GOT3 (cell line): ENCODE measurements at places on chromosomes 11 and 22.

DNA sequence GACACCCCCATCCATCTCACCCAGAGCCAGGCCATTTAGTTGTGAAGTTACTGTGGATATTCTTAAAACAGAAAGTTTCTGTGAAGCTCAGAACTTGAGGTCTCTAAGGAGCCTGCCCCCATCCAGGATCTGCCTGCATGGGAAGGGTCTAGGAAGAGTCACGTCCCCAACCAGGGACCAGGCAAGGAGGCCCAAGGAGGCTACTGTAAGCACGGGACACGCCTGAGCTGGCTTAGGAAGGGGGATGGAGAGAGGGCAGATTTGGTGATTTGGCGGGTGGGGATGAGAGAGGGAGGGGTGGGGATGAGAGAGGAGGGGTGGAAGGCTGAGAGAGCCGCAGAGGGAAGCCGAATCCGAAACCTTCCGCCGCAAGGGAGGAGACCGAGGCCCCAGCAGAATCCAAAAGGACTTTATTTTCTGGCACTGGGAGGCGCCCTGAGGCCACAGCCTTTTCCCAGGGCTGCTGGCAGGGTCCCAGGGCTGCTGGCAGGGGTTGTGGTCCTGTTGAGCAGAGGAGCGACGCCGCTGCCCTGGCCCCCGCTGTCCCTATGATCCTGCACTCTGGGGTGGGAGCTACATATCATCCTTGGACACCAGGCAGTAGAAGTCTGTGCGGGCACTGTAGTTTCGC is 9.4 kb downstream of the SIGIRR start:
- DNase-seq = no peak

GRCh38 chr11:11701070-11701469 is 79.3 kb upstream of the GALNT18 start:
- DNase-seq = no peak

GRCh38 chr11:105611572-105612441 is 1.9 kb downstream of the GRIA4 start:
- no peak for DNase-seq

GRCh38 chr11:61472868-61473267 is 35.7 kb upstream of the LRRC10B start:
- DNase-seq = no peak

DNA sequence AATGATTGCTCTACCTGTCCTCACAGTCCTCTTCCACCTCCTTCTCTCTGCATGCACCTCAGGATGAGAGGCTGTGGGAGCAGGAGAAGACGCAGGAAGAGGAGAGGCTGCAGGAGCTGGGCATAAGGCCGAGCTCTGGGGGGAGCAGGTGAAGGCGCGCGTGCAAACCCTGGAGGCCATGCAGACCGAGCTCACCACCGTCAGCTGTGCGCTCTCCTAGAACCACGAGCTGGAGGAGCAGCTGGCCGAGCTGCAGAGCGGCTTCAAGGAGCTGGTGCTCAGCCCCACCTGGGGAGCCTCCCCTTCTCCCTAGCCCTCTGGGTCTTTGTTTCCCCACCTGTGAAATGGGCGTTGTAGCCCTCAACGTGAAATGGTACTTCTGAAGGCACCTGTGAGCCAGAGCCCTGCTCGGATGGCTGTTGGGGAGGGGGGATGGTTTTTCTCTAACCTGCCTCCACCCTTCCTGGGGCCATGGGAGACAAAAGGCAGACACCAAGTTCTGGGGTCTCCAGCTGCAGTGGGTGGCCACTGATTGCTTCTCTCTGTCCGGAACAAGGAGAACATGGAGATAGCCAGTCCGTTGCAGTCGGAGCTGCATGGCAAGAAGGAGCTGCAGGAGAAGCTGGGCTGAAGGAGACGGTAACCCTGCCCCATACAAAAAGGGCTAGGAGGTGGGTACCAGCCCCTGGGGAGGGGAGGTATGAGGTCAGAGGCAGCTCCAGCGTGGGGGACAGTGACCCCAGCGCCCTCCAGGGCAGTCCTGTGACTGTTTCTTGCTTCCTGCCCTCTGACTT is 65.2 kb upstream of the A4GALT start:
- DNase-seq = no peak

DNA sequence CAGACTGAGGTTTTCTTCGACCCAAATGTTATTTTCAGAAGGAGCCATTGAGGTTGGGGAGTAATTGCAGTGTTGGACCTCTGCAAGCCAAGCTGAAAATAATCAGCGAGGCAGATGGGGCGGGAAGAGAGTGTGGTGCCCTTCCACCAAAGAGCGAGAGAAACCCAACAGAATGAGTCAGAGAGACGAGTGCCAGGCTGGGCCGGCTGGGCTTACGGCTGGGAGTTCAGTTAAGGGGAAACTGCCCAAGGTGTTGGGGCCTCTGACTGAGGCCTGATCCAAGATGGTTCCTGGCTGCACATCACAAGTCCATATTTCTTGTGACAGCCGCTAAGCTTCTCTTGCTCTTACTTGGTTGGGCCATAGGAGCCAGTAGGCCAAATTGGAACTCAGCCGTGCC is 30.4 kb upstream of the CREB3L1 start:
- DNase-seq = no peak

DNA sequence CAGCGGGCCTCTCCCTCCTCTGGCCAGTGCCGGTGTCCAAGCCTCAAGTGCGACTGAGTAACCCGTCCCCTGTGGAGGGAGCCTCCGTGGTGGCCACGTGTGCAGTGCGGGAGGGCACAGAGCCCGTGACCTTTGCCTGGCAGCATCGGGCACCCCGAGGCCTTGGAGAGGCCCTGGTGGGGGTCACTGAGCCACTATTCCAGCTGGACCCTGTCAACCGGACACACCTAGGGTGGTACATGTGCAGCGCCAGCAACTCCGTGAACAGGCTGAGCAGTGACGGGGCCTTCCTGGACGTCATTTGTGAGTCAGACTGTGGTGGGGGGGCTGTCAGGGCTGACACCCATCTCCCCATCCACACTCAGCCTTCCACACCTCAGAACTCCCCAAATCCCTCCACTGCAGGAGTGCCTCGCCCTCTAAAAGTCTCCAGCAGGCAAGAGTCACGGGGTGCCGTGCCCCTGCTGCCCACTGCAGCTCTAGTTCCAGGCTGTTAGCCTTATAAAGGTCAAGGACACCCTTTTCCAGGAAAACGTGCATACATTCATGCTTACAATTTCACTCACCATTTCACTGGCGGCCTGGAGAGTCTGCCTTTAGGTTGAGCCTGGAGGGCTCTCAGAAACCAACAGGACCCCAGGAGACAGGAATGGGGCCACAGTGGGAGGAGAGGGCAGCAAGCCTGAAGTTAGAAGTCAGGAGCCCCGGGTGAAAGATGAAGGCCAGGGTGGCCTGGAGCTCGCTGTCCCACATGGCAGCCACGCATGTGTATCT is 2.6 kb downstream of the VSIG10L2 start:
- no peak for DNase-seq

DNA sequence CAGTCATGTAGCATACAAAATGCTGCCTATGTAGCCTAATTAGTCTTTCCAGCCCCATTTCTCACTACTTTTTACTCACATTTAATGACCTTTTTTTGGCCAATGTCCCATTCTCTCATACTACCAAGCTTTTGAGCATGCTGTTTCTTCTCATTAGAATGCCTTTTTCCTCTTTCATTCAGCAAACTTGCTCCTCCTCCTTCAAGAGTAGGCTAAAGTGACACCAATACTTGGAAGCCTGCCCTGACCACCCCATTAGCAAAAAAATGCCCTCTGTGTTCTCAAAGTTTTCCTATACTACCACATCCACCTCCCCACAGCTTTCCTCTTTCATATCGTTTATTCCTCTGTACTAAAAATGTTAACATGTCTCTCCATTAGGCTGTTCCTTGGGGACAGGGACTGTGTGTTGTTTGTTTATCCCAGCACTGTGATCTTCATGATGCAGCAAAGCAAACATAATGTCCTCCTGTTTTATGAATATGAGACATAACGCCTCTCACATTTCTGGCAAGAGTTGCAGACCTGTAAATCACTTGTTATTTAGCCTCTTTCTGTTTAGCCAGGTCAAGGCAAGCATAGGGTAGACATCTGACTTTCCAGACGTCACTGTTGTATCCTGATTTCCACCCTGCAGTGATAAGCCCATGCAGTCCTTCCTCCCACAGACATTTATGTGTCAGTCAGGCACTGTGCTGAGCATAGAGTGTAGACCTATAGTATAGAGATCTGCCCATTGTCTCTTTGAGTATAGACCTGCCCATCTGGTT is 62.0 kb upstream of the UCP3 start:
- no peak for DNase-seq

- no peak for DNase-seq
Measured at GRCh38 chr11:26011474-26011873, 320.5 kb upstream of the ANO3 start.

DNA sequence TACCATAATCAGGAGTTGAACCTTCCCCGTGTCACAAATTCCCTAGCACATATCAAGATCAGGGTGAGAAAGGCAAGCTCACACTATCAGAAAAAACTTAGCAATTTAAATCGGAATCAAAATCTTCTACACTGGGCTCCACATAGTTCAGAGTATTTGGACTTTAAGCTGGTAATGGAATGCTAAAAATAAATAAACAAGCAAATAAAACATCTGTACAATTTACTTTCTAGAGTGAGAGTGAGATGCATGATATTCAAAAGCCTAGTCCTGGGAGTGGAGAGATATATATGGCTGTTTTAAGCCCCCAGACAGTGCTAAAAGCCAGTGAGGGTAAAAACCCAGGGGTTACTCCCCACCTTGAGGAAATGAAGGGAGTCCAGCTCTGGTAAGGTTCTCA is 380.6 kb downstream of the SOX6 start:
- no peak for DNase-seq

- DNase-seq = no peak
Measured at GRCh38 chr11:19923626-19924025, 211.0 kb downstream of the NAV2 start.

DNA sequence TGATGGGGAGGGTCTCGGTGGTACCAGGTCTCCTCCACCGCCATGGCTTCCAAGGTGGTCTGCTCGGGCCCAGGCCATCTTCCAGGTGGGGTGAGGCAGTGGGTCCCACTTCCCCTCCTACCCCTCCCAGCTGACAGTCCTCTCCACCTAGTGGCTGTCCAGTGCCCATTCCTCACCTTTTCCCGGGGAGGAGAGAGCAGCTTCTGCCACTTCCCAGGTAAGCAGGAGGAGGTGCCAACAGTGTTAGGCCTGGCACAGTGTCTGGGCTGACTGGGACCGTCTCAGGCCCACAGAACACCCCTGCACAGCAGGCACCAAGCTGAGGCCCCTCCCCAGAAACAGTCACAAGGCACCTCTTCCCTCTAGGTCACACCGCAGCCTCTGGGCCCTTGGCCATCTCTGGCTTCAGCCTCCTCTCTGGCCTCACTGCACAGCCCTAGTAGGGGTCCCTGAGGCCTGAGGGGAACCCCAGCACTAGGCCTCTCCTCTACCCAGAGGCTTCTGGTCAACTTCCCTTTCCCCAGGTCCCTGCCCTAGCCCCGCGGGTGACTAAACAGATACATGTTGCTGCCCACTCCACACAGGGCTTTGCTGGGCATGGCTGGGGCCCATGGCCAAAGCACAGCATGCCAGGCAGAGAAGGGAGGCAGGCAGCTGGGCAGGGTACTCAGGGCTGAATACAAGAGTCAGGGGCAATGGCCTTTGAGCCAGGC is 2.3 kb upstream of the ANKRD13D start:
- no peak for DNase-seq

- DNase-seq = no peak
Measured at GRCh38 chr11:76228875-76229149, 22.5 kb upstream of the WNT11 start.

DNA sequence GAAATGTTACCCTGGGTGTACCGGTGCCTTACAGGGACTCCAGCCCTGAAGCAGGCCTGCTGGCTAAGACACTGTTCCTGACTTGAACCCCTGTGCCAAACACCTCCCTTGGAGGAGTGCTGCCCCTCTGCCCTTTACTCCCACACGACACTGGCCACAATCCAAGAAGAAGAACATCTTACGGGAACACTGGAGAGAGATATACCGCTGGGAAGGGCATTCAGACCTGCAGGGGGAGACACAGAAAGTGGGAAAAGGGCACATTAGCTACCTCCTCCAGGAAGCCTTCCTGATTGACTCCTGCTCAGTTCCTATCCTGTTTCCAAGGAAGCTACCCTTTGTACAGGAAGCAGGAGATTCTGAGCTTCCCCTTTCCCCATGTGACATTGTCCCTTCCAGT is 18.7 kb downstream of the TMPRSS13 start:
- DNase-seq = no peak

- no peak for DNase-seq
Measured at GRCh38 chr11:105049481-105049880, 4.3 kb upstream of the CARD16 start.

GRCh38 chr11:86537541-86538222 is 134.7 kb downstream of the ME3 start:
- no peak for DNase-seq

DNA sequence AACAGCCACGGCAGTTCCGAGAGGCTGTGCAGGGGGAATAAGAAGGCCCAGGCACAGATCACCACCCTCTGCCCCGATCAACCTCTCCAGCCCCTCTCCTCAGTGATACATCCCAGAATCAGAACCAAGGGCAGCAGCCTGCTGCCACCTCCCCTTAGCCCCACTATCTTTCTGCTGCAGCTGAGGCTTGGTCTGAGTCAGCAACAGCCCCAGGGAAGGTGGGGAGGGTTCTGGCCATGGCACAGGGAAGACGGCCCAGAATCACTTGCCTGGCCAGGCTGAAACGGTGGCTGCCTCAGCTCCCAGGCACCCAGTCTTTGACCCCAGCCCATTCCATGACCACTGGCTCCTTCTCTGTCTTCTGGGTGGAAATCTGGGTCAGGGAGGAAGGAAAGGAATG is 2.3 kb downstream of the CHID1 start:
- no peak for DNase-seq

DNA sequence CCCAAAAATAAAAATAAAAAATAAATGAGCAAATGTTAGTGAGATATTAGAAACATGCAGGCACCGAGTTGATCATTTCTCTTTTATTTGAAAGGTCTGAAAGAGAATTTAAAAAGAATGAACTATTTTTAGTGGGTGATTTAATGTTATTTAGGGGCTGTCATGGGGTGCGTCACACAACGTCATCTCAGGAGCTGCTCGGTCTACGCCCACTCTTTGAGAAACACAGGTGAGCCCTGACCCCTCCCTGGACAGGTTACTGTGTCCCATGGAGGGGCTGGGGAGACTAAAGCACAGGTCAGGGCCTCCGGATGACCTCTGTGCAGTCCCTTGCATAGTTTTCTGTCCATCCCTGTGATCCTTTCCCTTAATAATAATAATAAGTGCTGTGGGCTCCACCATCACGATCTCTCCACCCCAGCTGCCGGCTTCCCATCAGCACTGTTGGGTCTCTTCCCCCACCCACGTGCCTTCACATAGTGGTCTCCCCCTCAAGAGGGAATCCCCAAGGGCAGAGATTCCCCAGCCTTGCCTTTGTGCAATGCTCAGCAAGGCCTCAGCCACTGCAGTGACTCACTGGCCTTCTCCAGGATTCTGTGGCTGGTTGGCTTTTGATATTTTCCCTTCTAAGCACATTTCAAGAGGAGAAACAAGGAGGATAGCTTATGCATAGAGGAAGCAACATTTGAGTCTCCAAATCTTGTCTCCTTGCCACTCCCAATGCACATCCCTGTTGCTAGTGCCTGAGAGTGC is 159.9 kb downstream of the TTC17 start:
- no peak for DNase-seq

- DNase-seq = no peak
Measured at GRCh38 chr11:126352934-126353801, 2.3 kb upstream of the ST3GAL4 start.
